ENCODE measurements at places on chromosomes 5 and 9.
A peak's percentile ranks its signal among the peaks of the same experiment; 100 is the strongest.

DNA sequence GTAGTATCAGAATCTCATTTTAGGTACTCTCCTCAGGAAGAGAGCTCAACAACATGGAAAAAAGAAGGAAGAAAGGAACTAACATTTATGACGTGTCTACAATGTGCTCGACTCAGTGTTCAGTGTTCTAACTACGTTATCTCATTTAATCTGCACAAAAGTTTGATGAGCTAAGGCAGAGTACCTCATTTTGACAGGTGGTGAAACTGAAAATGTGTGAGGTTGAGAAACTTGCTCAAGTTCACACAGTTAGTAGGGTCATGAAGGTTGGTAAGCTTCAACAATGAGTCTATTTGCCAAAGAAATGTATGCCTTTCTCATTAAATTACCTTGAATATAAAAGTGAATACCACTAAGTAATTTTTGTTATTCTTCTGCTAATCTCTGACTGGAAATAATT lies 165.1 kb downstream of the CAAP1 start:
- DNase-seq: no peak

GRCh38 chr5:81181576-81182316 lies 51.4 kb upstream of the CKMT2 start:
- no peak for DNase-seq

DNA sequence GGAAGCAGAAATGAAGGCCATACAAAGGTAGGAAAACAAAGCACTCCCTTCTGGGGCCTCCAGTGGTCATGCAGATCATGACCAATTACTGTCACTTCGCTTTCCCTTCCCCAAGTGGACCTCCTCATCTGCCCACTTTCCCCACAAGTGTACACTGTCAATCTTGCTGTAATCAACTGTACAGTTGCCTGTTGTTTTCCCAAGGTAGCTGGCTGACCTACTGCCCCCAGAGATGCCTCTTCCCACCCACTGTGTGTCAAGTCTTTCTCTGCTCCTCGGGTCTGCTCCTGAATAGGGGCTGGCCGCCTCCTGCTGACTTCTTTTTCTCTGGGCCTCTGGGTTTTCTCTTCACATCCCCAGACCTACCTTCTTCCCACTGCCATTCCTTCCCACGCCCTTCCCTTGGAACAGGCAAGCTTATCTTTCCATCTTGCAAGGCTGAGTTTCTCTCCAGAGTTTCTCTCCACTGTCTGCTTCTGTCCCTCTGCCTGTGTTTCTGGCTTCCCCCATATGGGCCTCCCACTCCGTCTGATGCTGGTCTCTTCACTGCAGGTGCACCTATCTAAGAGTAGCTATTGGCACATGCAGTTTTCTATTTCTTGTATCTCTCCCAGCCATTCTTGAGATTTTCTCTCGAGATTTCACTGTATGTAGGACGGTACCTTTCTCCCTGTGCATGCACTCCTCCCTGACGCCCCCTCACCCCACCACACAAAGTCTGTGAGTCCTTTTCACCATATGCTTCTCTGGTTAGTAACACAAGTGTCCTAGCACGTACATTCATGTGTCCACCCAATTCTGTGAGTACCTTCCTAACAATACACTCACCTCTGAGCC lies 2.4 kb downstream of the ELL2 start:
- no peak for DNase-seq

DNA sequence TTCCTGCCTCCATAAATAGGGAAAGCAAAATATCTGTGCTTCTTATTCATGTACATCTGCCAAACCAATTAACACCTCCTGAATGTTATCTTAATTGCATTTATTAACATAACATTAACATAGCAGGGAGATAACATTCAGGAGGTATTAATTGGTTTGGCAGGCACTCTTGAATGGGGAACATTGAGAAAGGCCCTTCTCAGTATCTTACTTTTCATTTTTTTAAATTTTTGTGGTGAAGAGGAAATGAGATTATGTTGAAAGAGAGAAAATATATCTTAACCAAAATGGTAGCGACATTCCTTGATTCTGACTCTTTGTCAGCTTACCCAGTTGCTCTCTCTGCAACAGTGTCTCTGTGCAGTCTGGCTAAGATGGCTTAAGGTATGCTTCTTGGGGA lies 100.4 kb upstream of the TLE1 start:
- DNase-seq: no peak

- DNase-seq: no peak
Observed at GRCh38 chr5:4876804-4877203, 263.3 kb upstream of the ADAMTS16 start.

GRCh38 chr5:129857116-129857515 lies 47.1 kb upstream of the CHSY3 start:
- no peak for DNase-seq

GRCh38 chr9:33289496-33289895 lies 820 bp upstream of the NFX1 start:
- peak; percentile 46 for DNase-seq

GRCh38 chr5:174990909-174991308 lies 266.5 kb downstream of the MSX2 start:
- no peak for DNase-seq

GRCh38 chr9:131658377-131659129 lies 81.3 kb downstream of the RAPGEF1 start:
- DNase-seq: peak; percentile 39

- no peak for DNase-seq
Observed at GRCh38 chr9:126986506-126986951, 71.9 kb downstream of the RALGPS1 start.

DNA sequence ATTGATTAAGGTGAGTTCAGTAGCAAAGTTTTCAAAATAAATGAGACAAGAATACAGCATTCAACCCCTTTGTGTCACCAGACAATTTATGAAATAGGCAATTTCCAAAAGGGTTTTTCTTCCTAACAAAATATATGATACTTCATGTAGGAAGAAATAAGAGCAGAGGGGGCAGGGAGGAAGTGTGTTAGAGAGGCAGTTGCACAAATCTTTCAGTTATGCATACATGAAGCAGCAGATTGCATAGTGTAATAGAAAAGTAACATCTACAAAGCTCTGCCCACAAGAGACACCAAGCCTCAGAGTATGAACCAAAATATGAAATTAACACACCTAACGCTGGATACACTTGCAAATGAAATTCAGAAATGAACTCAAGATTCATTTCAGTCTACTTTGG lies 157.0 kb downstream of the DENND1A start:
- no peak for DNase-seq

DNA sequence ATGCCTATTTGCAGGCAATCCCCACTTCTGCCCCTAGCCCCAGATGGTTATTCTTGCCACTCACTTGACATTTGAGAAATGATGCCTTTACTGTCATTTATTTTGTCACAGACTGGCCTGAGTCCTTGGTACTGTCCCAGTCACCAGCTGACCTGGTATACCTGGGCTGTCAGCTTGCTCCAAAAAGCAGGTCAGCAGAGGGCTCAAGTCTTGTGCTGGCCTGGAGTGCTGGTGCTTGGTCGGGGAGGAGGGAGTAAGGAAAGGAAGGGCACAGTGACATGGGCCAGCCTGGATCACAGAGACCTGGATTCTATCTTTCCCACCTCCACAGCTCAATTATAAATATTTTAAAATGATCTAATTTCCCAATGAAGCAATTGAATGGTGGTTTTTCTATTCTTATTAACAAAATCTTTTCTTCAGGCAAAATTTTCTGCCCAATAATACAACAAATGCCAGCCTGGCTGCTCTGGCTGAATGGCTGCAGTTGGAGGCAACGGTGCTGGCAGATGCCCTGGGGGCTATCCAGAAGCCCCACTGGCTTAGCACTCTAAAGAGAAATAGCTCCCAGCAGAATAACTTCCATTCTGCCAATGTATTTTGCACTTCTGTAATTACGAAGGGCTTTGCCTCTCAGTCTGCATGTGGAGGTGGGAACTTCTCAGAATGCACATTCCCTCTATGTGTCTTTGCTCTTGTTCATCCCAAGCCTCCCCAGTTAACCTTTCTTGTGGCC lies 160.6 kb downstream of the GADD45G start:
- no peak for DNase-seq

GRCh38 chr9:74036549-74037231 lies 460.4 kb upstream of the RORB start:
- DNase-seq: no peak

DNA sequence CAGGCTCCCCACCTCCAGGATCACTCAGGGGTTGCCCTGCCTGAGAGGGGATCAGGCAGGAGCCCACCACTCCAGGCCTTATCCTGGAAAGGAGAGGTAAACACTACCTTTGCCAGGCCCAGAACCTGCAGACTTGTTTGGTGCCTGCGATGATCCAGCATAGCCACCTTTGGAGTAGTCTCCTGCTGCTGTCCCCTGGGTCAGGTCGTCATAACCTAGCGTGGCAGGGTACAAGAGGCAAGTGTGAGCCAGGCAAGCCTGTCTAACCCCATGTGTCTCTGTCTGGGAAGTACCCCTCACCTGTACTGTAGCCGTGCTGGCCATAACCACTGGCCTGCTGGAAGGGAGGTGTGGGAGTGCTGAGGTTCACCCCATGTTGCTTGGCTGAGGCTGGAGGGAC lies 106.1 kb downstream of the UBE2R2 start:
- no peak for DNase-seq

DNA sequence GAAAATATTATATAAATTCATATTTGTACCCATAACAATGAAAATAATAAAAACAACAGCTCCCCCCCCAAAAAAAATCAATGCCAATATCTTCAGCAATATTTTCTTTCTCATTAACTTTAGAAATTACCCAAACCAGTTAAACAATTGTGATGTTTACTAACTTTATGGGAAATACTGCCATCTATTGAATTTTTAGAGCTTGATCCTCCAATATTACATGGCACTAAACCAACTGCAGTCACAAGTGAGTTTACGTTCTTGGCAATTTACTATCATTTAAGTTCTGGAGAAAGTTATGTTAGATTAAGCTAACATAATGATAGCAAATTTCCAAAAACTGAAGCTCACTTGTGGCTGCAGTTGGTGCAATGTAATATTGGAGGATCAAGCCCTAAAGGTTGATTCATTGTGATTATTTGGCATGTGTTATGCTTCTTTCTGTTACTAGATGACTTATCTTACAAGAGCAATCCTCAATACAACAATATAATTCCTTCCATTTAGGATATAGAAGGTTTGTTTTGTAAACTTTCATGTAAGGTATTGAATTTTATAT lies 379.5 kb downstream of the CDH18 start:
- DNase-seq: no peak

- no peak for DNase-seq
Observed at GRCh38 chr5:169006842-169007790, 293.8 kb downstream of the SLIT3 start.

DNA sequence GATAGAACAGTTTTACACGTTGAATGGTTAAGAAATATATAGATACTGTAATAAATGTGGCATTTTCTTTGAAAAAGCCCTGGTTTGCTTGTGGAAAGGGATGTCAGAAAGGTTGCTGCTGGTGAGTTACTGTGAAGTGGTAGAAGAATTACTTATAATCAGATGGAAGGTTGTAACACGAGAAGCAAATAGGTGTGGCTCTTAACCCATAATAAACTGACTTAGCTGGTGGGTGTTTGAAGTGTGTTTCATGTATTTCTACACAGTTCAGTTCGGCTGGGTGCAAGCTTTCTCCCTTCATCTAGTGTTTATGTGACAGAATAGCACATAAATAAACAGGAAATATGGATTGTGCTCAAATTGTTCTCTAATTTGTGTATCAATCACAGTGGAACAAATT lies 5.5 kb downstream of the CNOT6 start:
- DNase-seq: no peak

DNA sequence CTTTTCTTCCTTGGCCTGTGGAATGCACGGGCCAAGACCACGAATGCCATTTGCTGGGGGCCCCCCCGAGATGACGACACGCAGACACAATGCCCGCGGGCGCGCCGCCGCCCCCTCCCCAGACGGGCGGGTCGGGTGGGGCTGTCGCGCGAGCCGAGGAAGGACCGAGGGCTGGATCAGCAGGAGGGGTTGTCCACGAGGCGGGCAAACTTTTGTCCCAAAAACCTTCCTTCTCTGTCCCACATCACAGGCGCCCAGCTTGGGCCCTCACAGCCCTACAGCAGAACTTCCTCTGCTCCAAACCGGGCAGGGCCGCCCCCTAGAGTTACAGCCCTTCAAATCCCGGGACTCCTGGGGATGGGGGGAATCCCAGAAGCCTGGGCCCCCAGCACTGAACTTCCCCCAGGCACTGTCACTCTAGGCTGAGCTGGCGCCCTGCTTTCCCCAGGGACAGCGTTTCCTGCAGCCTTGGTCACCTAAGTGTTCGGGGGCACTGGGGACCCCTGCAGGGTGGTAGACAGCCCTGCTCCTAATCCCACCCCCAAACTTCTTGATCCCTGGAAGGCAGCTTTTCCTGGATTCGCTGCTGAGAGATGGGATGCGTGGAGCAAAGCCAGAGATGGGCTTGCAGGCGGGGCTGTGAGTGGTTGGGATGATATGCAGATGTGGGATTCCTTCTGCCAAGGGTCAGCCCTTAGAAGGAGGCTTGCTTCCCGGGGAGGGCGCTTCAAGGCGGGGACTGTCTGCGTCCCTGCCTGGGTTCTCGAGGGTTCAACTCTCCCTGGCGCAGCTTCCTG lies 980 bp downstream of the COL5A1 start:
- no peak for DNase-seq

DNA sequence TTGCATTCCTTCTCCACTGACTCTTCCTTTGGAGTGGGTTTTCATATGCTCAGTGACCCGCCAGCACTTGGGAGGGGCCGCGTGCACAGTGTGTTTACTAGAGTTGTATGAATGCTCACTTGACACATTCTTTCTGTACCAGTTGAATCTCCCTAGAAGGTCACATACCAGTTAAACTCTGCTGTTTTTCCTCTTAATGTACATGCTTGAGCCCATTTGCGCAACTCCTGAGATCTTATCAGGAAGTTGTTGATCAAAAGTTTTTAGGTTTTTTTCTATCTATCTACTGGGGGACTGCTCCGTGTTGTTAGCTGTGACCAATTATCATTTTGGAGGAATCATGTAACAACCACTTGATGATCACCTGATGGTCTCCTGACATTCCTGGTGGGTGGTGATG lies 392.7 kb downstream of the CDH9 start:
- no peak for DNase-seq

- no peak for DNase-seq
Observed at GRCh38 chr5:136155761-136156160, 23.1 kb downstream of the SMAD5 start.
